ENCODE measurements at places on chromosomes 16 and 17. TPM values are rescaled to one million over a fixed set of nuclear protein-coding genes. Genes with fewer than 3 reads are reported as not detected.

VPS35 gene
- 118 TPM for total RNA-seq

DNA sequence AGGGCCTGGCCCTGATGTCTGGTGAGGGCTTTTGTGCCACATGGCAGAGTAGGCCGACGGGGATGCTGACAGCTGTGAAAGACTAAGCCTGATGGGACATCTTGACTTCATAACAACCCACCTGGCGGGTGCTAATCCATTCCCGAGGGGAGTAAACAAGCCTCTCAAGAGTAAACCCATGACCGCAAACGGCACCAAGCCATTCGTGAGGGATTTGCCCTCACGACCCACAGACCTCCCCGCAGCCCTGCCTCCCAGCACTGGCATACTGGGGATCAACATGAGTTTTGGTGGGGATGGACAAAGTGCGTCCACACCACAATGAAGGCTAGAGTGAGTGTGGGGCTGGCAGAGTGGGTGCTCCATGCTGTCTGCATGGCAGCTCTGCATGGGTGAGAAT lies 11.7 kb downstream of the RNF213 start:
- DNase-seq = no peak

DNA sequence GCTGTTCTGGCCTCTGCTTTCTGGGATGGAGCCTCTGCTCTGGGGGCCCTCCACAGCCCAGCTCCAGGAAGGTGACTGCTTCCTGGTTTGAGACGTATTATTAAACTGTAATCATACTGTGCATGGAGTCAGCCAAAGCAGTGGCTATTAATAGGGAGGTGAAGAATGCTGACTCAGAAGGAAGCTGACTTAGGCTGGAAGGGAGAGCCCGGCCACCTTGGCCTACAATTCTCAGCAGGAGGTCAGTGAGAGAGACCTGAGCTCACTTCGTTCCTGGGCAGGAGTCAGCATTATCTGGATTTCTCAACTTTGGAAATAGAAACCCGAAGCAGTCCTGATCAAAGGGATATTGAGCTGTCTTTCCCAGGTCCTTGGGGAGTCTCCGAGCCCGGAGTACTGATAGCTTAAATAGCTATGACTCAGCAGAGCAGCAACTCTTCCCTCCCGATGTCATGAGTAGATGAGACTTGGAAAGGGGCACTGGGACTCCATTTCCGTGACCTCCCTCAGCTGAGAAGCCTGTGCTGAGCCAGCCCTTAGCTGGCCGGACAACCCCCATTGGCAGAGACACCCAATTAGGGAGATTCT lies 91.8 kb downstream of the YPEL2 start:
- DNase-seq = no peak

DNA sequence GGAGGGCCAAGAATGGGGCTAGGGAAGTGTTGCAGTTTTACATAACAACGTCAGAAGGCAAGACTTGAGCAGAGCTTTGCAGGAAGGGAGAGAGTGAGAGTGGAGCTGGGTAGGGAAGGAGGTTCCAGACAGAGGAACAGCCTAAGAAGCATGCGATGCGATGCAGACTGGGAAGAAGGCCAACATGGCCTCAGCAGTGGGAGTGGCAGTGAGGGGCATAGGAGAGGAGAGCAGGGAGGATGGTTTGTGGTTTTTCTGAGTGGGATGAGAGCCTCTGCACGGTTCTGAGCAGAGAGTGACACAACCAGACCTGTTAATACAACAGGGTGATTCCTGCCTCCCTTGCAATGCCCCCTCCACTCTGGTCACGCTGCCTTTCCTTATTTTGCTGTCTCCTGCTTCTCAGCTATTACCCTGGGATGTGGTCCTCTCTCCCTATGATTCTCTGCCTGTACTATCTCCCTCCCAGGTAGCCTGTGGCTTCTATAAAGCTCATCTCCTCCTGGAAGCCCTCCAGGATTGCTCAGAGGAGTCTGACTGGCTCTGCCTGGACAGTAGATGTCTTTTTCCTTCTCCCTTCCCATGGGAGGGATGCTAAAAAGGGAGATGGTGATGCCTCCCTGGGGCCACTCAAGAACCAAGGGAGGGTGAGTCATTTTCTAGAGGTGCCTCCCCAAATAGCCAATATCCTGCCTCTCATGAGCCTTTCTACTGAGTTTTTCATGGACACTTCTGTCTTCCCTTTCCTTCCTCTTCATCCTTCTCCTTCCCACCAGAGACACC lies 38.7 kb upstream of the NGFR start:
- DNase-seq = no peak

C17orf100 gene
- total RNA-seq = 4.3 TPM

GRCh38 chr16:16871196-16871595 lies 492.3 kb downstream of the NPIPA7 start:
- no peak for DNase-seq

- no peak for DNase-seq
Measured at GRCh38 chr17:9230346-9230745, 209.0 kb downstream of the NTN1 start.

DNA sequence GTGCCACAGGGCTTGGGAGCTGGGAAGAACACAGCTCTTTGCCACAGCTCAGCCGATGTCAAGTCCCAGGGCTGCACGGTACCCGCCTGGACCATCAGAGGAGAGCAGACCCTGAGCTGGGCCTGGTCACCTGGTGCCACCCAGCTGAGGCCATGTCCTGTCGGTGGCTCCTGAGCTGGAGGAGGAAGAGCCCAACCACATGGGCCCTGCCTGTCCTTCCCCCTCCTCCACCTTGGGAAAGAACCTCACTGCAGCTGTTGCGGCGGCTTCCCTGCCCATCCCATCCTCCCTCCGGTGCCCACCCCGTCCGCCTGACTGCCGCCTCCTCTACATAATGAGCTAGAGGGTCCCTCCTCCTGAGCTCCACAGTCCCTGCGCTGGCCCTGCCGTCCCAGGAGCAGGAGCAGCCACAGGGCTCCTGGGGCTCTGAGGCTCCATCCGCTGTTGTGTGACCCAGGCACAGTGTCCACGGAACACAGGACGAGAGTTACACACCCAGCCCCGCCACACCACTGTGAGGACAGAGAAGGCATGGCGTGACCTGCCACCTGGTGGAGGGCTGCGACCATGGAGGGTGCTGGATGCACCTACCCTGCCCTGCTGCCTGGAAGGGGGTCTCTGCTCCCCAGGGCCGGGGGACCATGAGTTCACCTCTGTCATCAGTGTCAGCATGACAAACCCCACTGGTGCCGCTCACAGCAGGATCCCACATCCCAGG lies 21.4 kb upstream of the CHMP6 start:
- no peak for DNase-seq

HOXB4 gene
- total RNA-seq = 4.5 TPM

DNA sequence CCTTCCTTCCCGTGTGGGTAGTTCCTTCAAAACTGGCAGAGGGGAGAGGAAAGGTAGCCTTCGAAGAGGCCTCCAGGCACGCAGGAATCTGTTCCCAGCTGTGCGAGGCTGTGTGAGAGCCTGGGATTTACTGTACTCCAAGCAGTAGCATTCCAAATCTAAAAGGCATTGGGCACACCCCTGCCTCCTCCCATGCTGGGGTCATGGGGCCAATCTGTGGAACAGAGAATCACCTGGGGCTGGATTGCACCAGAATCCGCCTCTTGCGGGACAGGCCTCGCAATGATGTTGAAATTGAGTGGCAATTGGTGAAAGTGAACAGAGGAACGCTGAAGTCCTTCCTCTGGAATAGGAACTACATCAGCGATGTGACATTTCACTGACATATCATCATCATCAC lies 72.5 kb upstream of the IRX3 start:
- DNase-seq = no peak

GRCh38 chr16:11319529-11320146 lies 25.6 kb upstream of the RMI2 start:
- no peak for DNase-seq

NSF gene
- total RNA-seq = 67.3 TPM

GRCh38 chr17:13153036-13153435 lies 135.2 kb upstream of the ELAC2 start:
- DNase-seq = no peak

TMIGD1 gene
- total RNA-seq = not detected

- no peak for DNase-seq
Measured at GRCh38 chr17:35717475-35717874, 14.0 kb upstream of the RASL10B start.

- DNase-seq = peak; percentile 91
Measured at GRCh38 chr16:46973207-46973995, at the start of gene DNAJA2. TSS of gene DNAJA2 (minus strand) at chr16:46973674. CDS start at chr16:46973572, 102 bp downstream.

OR1A1 gene
- total RNA-seq = not detected

SEC14L5 gene
- not detected for total RNA-seq

MEIOB gene
- not detected for total RNA-seq

NHERF1 gene
- 202 TPM for total RNA-seq

RCVRN gene
- not detected for total RNA-seq

- DNase-seq = peak; percentile 81
Measured at GRCh38 chr16:67993207-67994039, 5.9 kb downstream of the DPEP2 start.

- DNase-seq = no peak
Measured at GRCh38 chr17:22158364-22158763, 466.0 kb downstream of the KCNJ18 start.

DNA sequence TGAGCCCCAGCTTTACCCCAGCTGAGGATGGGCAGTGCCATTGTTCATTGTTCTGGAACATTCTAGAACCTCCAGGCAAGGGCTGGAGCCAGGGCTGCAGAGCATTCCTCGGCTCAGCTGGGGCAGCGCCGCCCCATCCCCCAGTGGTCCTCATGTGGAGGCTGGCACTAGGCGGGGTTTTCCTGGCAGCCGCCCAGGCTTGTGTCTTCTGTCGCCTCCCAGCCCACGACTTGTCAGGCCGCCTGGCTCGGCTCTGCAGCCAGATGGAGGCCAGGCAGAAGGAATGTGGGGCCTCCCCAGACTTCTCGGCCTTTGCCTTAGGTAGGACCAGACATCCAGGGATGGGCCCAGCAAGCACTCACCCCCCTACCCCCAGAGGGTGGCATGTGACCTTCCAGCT lies at the start of gene TMEM95:
Gene TMEM95, plus strand, starts transcription at position 104 of the 400 bp plus-strand sequence. Its CDS starts 49 bp downstream, at position 153.
- DNase-seq = peak; percentile 32

PAQR4 gene
- 1.7 TPM for total RNA-seq

- DNase-seq = no peak
Measured at GRCh38 chr17:83174362-83175118, 95.1 kb downstream of the METRNL start.

DNA sequence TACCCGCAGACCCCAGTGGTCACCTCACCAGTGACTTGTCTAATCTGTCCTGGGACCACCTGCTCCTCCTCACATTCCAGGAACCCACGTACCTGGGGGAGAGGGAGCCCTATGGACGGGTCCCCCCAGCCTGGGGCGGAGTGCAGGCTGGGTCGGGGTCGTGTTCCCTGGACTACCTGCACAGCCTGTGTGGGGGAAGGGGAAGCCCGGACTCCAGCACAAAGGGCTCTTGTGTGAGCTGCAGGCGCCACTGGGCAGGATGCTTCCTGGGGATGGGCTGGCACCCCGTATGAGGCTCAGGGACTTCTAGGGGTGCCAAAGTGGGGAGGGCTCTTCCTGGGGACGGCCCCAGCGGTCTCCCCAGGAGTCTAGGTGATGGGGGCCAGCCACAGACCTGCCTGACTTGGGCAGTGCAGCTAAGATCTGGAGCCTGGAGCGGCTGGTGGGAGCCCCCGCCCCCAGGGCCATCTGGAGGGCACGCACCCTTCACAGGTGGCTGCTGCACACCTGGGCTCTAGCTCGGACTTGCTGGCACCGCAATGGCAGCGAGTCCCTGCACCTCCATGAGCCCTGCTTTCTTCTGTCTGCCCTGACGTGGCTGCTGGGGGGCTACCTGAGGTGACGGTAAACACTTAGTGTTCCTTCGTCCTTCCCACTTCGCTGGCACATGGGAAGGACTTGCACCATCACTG lies 7.5 kb downstream of the VASN start:
- DNase-seq = no peak

DNA sequence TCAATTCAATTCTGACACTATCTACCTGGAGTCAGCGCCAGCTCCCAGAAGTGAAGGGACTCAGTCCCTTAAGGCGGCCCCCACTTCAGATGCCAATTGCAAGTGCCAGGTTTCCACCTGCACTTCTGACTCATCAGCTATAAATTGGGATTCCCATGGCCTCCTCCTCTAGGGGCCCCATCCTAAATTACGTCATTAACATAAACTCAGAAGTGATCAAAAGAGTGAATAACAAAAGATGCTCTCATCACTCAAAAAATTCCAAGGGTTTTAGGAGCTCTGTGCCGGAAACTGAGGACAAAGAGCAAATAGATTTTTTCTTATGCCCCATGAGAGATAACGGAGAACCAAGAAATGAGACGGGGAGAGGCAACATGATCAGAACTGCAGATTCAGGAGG lies 148.6 kb upstream of the IRX6 start:
- no peak for DNase-seq

CCDC43 gene
- total RNA-seq = 18.8 TPM

SEZ6L2 gene
- not detected for total RNA-seq

TRPV3 gene
- total RNA-seq = 0.14 TPM

SLX1A gene
- total RNA-seq = 57.5 TPM

- DNase-seq = no peak
Measured at GRCh38 chr16:12062343-12063003, 85.9 kb downstream of the SNX29 start.

CACNG5 gene
- not detected for total RNA-seq

FAM117A gene
- total RNA-seq = 95.1 TPM

DNA sequence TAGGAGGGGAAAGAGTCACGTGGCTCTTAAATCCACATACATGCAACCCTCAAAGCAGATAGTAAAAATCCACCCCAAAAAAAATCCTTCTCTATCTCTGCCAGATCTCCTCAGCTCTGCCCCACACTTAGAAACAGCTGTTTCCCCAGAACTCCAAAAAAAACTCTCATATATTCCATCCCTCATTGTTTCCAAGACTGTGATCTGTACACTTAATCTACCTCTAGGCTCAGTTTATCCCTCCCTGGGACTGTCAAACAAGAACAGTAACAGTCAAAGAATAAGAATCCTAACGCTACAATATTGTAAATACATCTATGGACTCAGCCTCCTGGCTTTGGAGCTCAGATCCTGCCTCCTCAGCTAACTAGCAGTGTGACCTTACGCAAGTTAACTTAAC lies 11.6 kb downstream of the CUEDC1 start:
- DNase-seq = no peak

- DNase-seq = no peak
Measured at GRCh38 chr17:64938925-64939474, 19.7 kb upstream of the LRRC37A3 start.

- DNase-seq = no peak
Measured at GRCh38 chr16:28261942-28262341, 30.4 kb upstream of the SBK1 start.

GRCh38 chr17:65243838-65244625 lies 106.9 kb downstream of the RGS9 start:
- DNase-seq = no peak

- DNase-seq = no peak
Measured at GRCh38 chr17:66647391-66647983, 187.4 kb upstream of the CACNG5 start.

- DNase-seq = no peak
Measured at GRCh38 chr17:71004413-71004812, 835.1 kb downstream of the KCNJ2 start.

GRCh38 chr16:11738742-11739544 lies 3.7 kb downstream of the TXNDC11 start:
- DNase-seq = no peak

- no peak for DNase-seq
Measured at GRCh38 chr16:54142787-54143186, 143.8 kb downstream of the IRX3 start.

GRCh38 chr16:4184038-4184702 lies 57.7 kb downstream of the SRL start:
- no peak for DNase-seq

Data from CD4-positive, alpha-beta memory T cell (primary cell).